ENCODE measurements at places on chromosomes 6 and 20.

DNA sequence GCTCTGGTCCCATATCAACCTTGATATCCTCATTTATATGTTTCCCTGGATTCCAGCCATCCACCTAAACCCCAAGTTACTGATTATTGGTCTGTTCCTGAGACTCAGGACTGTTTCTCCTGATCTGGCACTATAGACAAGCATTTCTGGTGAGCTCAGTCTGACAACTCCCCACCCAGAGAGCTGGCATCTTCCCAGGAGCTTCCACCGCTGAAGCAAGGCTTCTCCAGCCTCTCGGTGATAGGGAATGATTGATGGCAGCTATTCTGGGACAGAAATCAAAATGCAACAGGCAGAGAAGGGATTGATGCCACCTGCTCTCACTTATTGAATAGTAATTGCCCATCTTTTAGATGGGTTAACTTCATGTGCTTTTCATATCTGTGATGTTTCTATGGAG is 169.7 kb upstream of the GGTLC1 start:
- DNase-seq, result no peak
- peaks cover 13% of the 10 kb centered on the region for H3K27me3 ChIP-seq
- no peaks in the 10 kb centered on the region for H3K4me1 ChIP-seq
- H3K27ac ChIP-seq, result no peak overlapping the region
- H3K36me3 ChIP-seq, result no peaks in the 10 kb centered on the region
- H3K4me3 ChIP-seq, result no peak overlapping the region

GRCh38 chr6:166417285-166417691 is 34.5 kb upstream of the MPC1 start:
- no peak overlapping the region for H3K27ac ChIP-seq
- no peaks in the 10 kb centered on the region for H3K27me3 ChIP-seq
- peaks cover 58% of the 10 kb centered on the region for H3K36me3 ChIP-seq
- DNase-seq, result no peak
- H3K4me3 ChIP-seq, result no peak overlapping the region

DNA sequence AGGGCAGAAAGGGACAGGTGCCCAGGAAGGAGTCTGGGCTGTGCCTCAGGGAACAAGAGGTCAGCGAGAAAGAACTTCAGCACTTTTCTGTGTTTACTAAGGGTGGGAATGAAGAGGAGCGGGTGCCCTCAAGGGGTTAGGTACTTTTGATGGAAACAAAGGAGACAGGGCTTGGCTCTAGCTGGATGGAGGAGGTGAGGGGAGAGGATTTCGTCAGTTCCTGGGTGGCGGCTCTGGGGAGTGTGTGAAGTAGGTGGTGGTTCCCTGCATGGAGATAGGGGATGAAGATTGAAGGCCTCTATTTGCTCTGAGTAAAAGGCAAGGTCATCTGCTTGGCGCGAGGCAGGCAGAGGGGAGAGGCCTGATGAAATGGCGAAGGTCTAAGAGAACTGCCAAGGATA is 40.0 kb upstream of the ANKRD60 start:
- no peak overlapping the region for H3K27ac ChIP-seq
- H3K4me3 ChIP-seq, result no peak overlapping the region
- H3K27me3 ChIP-seq, result no peaks in the 10 kb centered on the region
- DNase-seq, result no peak
- H3K36me3 ChIP-seq, result peaks cover 48% of the 10 kb centered on the region

GRCh38 chr6:79269877-79270276 is 35.4 kb upstream of the HMGN3 start:
- H3K4me3 ChIP-seq, result no peak overlapping the region
- H3K27ac ChIP-seq, result no peak overlapping the region
- H3K27me3 ChIP-seq, result no peaks in the 10 kb centered on the region

GRCh38 chr6:53070806-53071205 is 5.6 kb downstream of the FBXO9 start:
- peaks cover 28% of the 10 kb centered on the region for H3K4me1 ChIP-seq
- peaks cover 30% of the 10 kb centered on the region for H3K36me3 ChIP-seq
- no peak for DNase-seq
- H3K27ac ChIP-seq, result no peak overlapping the region
- no peak overlapping the region for H3K4me3 ChIP-seq
- no peaks in the 10 kb centered on the region for H3K27me3 ChIP-seq

DNA sequence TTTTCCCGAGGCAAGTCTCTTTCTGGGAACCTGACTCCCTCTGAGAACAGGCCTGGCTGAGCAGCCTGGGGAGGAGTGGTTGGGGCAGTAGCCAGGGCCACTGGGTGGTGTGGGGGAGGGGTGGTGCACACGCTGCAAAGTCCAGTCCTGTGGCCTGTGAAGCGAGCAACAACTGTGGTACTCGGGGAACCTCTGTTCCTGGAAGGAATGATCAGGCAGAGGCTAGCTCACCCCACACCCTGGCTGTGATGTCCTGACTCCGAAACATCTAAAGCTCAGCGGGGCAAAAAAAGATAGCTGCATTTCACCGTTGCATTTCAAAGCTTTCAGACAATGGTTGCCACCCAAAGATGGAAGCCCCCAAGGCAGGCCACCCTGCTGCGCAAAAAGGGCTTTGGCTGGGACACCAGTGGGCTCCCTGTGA is 25.5 kb downstream of the PCK1 start:
- no peaks in the 10 kb centered on the region for H3K36me3 ChIP-seq
- DNase-seq, result no peak
- peaks cover 62% of the 10 kb centered on the region for H3K27me3 ChIP-seq
- peaks cover 6% of the 10 kb centered on the region for H3K4me1 ChIP-seq
- H3K27ac ChIP-seq, result no peak overlapping the region

- H3K27me3 ChIP-seq, result no peaks in the 10 kb centered on the region
- no peak overlapping the region for H3K4me3 ChIP-seq
- no peak for DNase-seq
- H3K36me3 ChIP-seq, result no peaks in the 10 kb centered on the region
- H3K27ac ChIP-seq, result no peak overlapping the region
These were observed 217.9 kb downstream of the SOX4 start for GRCh38 chr6:21811484-21811883.

DNA sequence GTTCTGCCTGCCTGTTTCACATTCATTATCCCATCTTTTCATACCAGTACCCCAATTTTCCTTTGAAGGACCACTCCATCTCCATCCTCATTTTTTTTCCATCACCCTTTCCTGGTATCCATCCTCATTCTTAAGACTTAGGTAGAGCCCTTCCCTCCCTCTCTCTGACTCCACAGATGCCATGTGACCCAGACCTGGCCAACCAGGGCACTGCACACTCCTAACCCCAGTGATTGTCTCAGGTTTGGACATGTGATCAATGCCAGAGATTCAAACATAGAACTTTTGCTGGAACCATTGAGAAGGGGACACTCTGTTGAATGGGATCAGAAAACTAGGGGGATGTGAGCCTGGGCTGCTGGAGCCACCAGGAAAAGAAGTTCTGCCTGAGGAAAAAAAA is 39.1 kb upstream of the NFATC2 start:
- DNase-seq, result no peak
- H3K27ac ChIP-seq, result no peak overlapping the region
- no peaks in the 10 kb centered on the region for H3K27me3 ChIP-seq

GRCh38 chr20:51624157-51624731 is 81.7 kb upstream of the NFATC2 start:
- H3K4me1 ChIP-seq, result no peaks in the 10 kb centered on the region
- H3K4me3 ChIP-seq, result no peak overlapping the region
- H3K27me3 ChIP-seq, result no peaks in the 10 kb centered on the region
- no peak for DNase-seq

DNA sequence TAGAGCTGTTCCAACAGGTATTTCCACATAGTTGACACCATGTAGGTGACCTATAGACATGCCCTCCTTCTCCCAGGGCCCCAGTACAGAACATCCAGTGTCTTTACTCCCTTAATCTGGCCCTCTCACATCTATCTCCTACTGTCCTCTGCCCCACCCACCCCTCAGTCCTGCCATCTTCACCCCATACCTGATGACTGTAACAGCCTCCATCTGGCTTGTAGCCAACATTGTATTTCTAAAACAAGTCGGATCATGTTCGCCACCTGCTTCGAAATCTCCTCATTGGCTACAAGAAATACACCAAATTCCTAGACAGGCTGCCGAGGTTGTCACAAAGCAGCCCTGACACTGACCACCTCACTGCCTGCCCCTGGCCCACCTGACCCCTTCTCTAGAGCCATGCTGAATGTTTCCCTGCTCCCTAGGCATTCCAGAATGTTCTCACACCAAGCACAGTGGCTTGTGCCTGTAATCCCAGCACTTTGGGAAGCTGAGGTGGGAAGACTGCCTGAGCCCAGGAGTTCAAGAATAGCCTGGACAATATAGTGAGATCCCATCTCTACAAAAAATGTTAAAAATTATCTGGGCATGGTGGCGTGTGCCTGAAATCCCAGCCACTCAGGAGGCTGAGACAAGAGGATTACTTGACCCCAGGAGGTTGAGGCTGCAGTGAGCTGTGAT is 6.0 kb downstream of the ZC3H12D start:
- no peak overlapping the region for H3K4me3 ChIP-seq
- no peaks in the 10 kb centered on the region for H3K36me3 ChIP-seq
- no peaks in the 10 kb centered on the region for H3K27me3 ChIP-seq
- DNase-seq, result peak; percentile 43
- peaks cover 15% of the 10 kb centered on the region for H3K4me1 ChIP-seq

- DNase-seq, result no peak
- H3K27me3 ChIP-seq, result peaks cover 17% of the 10 kb centered on the region
- peaks cover 4% of the 10 kb centered on the region for H3K4me1 ChIP-seq
- H3K27ac ChIP-seq, result no peak overlapping the region
These were observed 24.2 kb upstream of the TAGAP start for GRCh38 chr6:159068904-159069578.

- peaks cover 10% of the 10 kb centered on the region for H3K4me1 ChIP-seq
- H3K4me3 ChIP-seq, result no peak overlapping the region
- H3K36me3 ChIP-seq, result no peaks in the 10 kb centered on the region
- H3K27ac ChIP-seq, result no peak overlapping the region
These were observed 38.2 kb downstream of the KIAA1755 start for GRCh38 chr20:38222231-38222922.

- peaks cover 15% of the 10 kb centered on the region for H3K4me1 ChIP-seq
- no peak for DNase-seq
- peak overlapping the region; percentile 50 for H3K27ac ChIP-seq
- H3K36me3 ChIP-seq, result no peaks in the 10 kb centered on the region
These were observed 54.3 kb upstream of the STX16 start for GRCh38 chr20:58596750-58597248.

- DNase-seq, result no peak
- no peaks in the 10 kb centered on the region for H3K36me3 ChIP-seq
- peaks cover 40% of the 10 kb centered on the region for H3K27me3 ChIP-seq
These were observed 10.2 kb upstream of the EEF1A2 start for GRCh38 chr20:63509088-63509564.

DNA sequence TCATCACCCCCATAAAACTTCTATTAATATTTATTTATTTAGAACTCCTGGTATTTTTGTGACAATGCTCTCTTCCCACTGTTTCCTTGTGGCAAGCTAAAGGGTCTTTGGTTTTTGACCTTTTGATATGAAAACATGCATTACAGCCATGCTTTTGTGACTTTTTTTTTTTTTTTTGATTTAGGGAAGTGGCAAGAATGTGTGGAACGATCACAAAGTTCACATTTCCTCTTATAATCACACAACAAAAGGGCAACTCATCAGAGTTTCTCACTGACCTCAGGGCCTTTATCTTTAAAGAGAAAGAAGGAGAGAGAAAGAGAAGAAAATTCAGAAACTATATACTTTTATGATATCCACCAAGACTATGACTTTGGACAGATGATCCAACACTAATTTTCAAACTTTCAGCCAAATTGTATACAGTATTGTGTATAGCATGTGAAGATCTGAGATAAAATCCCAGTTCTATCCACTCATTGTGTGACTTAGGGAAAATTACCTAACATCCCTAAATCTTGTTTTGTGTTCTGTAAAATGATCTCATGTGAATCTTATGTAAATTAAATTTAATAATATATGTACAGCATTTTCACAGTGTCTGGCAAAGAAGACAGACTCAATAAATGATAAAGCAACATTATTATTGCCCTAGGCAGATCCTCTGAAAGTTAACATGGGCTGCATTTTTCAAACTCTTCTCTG is 106.8 kb upstream of the MARCKS start:
- no peak overlapping the region for H3K4me3 ChIP-seq
- DNase-seq, result no peak
- no peaks in the 10 kb centered on the region for H3K27me3 ChIP-seq
- no peaks in the 10 kb centered on the region for H3K36me3 ChIP-seq
- no peaks in the 10 kb centered on the region for H3K4me1 ChIP-seq

DNA sequence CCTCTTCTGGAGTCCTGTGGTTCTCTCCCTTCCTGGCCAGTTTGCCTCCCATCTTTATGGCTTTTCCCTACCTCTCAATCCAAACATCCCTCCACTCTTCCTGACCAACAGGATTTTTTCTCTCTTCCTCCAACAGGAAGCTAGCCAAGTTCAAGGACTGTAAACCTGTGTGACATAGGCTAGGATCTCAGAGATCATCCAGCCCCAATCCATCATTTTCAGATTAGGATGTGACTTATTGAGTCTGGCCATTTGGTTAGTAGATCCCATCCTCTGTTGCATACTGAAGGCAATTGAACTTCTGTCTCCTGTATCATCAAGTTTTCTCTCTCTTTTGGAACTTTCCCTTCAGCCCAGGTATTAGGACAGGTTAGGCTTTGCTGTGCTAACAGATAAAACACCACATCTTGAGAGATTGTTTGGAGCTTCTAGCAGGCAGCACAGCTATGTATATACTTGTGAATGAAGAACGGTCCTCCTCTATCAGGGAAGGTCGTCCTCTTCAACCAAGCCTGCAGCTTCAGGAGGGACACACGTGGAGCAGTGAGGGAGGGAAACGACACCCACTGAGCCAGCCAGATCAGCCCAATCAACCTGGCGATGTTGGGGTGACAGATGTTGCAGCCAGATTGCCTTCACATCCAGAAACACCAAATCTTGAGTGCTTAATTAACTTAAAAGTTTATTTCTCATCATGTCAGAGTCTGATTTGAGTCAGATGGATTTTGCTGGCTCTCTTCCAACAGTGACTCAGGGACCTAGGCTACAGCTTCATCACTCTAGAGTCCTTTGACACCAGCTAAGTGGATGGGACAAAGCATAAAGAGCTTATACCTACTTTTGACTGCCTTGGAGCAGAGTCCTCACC is 106.8 kb downstream of the GJA10 start:
- H3K36me3 ChIP-seq, result no peaks in the 10 kb centered on the region
- no peak for DNase-seq
- H3K4me1 ChIP-seq, result peaks cover 34% of the 10 kb centered on the region
- H3K27me3 ChIP-seq, result no peaks in the 10 kb centered on the region

DNA sequence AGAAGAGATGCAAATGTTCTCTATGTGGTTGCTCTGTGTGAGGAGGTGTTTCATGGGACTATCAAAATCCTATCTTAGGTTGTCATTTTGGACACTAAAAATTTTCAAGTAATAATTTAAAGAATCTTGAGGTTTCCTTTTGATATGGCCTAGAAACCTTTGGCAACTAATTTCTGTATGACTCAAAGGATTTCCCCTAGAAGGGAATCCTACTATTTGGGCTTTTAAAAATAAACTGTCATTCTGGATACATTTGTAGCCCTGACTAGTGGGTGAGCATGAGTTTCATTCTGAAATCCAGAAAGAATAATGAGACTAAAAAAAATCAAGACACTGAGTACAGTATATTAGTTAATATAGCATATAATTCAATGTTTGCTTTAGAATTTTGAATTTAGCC is 25.5 kb upstream of the RAB23 start:
- no peaks in the 10 kb centered on the region for H3K4me1 ChIP-seq
- no peaks in the 10 kb centered on the region for H3K27me3 ChIP-seq
- no peak overlapping the region for H3K4me3 ChIP-seq
- no peak for DNase-seq

- no peaks in the 10 kb centered on the region for H3K27me3 ChIP-seq
- no peak overlapping the region for H3K27ac ChIP-seq
- H3K36me3 ChIP-seq, result no peaks in the 10 kb centered on the region
- DNase-seq, result no peak
- no peak overlapping the region for H3K4me3 ChIP-seq
These were observed 58.1 kb upstream of the SNAP91 start for GRCh38 chr6:83767033-83767432.

- peak overlapping the region; percentile 16 for H3K4me3 ChIP-seq
- peak overlapping the region; percentile 43 for H3K27ac ChIP-seq
- H3K36me3 ChIP-seq, result no peaks in the 10 kb centered on the region
- DNase-seq, result peak; percentile 59
- H3K27me3 ChIP-seq, result no peaks in the 10 kb centered on the region
These were observed 37.5 kb downstream of the NOX3 start for GRCh38 chr6:155418017-155418761.
